ENCODE measurements at places on chromosomes 6 and 20.

DNA sequence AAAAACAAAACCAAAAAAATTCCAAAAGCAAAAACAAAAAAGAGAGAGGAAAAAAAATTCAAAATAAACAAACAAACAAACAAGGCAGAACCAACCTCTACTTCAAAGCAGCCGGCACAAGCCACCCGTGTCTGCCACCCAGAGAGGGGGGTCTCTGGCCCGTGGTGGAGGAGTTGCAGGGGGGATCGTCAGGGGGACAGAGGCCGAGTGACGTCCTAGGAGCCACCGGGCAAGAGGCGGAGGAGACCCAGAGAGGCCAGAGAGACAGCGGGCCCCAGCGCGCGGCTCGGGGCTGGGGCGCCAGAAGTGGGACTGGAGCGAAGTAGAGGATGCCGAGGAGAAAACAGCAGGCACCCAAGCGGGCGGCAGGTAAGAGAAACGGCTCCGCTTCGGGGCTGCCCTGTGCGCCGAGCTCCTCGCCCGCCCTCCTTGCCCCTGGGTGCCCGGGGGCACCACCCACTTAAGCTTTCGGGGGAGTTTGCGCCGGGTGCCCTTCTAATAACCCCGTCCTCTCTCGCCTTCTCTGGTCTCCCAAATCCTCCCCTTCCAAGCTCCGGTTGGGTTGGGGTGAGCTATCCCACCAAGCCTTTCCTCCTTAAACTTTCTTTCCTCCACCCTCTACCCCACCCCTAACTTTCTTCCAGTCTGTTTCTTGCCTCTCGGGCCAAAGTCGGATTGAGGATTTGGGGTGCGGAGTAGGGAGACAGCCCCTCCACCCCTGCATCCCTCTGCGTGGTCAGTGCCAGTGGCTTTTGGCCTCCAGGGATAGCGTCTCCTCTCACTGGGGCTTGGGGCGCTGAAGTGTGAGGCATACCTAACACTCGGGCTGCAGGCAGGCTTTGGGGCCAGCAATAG lies 1.0 kb downstream of the TSHZ2 start:
- DNase-seq: peak; percentile 67

DNA sequence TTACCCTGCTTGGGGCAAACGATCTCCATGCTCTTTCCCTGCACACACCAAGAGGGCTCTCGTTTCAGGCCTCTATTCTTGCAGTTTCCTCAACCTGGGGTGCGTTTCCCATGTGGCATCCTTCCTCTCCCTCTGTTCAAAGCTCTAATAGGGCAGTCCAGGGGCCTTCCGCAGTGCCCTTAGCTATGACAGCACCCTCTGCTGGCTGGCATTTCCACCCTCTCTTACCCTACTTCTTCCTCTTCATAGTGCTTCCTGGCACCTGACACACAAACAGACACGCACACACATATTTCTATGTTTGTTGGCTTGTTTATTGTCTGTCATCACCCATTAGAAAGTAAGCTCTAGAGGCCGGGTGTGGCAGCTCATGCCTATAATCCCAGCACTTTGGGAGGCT lies 294.0 kb downstream of the CLIC5 start:
- no peak for DNase-seq

GRCh38 chr6:137923866-137924653 lies 57.0 kb downstream of the TNFAIP3 start:
- DNase-seq: no peak

DNA sequence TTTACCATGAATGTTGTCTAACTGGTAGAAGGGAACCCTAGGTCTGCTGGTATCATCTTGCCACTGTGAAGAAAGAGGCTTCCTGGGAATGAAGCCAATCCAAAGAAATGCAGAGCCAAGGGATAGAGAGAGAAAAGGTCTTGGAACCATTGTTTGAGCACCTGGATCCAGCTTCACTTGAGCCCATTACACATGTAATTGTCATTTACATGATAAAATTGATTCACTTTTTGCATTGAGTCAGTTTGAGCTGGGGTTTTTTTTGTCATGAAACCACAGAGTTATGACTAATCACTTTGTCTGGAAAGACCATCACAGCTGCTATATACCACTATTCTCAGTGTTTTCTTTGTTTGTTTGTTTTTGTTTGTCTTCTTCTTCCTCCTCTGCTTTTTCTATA lies 112.3 kb downstream of the CBLN4 start:
- DNase-seq: no peak

All from right forelimb (tissue), 1 donor.